ENCODE measurements at places on chromosomes 11 and 22. TPM values are rescaled to one million over a fixed set of nuclear protein-coding genes. Genes with fewer than 3 reads are reported as not detected.

DNA sequence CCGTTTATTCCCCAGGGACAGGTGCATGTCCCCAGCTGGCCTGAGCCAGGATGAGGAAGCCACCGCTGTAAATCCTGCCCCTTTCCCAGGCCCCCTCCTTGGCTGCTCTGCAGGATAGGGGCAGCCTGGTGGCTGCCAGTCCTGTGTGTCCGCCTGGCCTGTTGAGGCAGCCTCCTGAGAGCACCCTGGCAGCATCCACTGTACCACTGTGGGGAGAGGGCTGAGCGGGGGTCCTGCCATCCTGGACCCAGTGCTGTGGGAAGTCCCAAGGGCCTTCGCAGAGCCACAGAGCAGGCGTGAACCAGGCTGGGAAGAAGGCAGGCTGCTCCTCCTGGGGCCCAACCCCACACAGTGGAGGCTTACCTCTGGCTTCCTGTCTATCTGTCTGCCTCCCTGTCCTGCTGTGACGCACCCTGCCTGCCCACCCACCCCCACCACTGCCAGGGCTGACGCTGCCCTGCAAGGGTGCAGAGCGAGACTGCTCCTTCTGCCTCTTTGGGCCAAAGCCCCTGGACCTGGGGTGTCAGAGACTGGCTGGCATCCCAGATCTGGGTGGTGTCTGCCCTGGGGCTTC lies 8.4 kb downstream of the KCTD17 start:
- no peak overlapping the region for H3K27ac ChIP-seq
- no peaks in the 10 kb centered on the region for H3K27me3 ChIP-seq
- no peak overlapping the region for H3K4me3 ChIP-seq
- H3K4me1 ChIP-seq = no peaks in the 10 kb centered on the region
- peaks cover 56% of the 10 kb centered on the region for H3K36me3 ChIP-seq

Gene C11orf16
- not detected for total RNA-seq

Gene FIBIN
- 25.5 TPM for total RNA-seq

GRCh38 chr11:589798-590197 lies 13.5 kb downstream of the PHRF1 start:
- DNase-seq = no peak
- no peak overlapping the region for H3K4me3 ChIP-seq
- no peaks in the 10 kb centered on the region for H3K27me3 ChIP-seq
- H3K4me1 ChIP-seq = no peaks in the 10 kb centered on the region
- H3K27ac ChIP-seq = no peak overlapping the region

DNA sequence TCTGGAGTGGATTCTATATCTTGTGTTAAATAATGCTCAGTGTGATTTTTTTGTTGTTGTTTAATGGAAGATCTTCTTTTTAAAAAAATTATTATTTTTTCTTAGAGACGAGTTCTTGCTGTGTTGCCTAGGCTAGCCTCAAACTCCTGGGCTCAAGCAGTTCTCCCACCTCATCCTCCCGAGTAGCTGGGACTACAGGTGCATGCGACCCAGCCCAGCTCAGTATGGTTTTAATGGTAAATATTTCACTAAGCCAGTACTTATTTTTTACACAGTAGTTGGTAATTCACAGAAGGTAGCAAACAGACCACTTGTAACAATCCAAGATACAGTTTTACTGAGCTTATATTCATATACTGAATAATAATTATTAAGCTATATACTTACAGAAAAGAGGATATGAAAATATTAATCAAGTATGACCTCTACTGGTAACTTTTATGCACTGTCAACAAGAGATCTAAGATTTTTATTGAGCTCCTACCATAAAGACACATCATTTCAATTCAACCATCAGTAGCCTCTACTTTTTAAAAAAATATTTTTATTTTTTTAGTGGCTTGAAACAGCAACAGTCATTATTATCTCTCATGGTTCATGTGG lies 6.1 kb upstream of the CD59 start:
- no peak for DNase-seq
- H3K27ac ChIP-seq = no peak overlapping the region
- H3K4me1 ChIP-seq = peaks cover 5% of the 10 kb centered on the region
- H3K4me3 ChIP-seq = no peak overlapping the region
- peaks cover 11% of the 10 kb centered on the region for H3K36me3 ChIP-seq

- no peak for DNase-seq
- no peak overlapping the region for H3K4me3 ChIP-seq
Observed at GRCh38 chr11:44754876-44755555, 28.3 kb downstream of the TSPAN18 start.

- H3K27ac ChIP-seq = no peak overlapping the region
- H3K27me3 ChIP-seq = no peaks in the 10 kb centered on the region
- peaks cover 45% of the 10 kb centered on the region for H3K36me3 ChIP-seq
- no peak for DNase-seq
Observed at GRCh38 chr22:45526768-45527360, 24.2 kb downstream of the FBLN1 start.

DNA sequence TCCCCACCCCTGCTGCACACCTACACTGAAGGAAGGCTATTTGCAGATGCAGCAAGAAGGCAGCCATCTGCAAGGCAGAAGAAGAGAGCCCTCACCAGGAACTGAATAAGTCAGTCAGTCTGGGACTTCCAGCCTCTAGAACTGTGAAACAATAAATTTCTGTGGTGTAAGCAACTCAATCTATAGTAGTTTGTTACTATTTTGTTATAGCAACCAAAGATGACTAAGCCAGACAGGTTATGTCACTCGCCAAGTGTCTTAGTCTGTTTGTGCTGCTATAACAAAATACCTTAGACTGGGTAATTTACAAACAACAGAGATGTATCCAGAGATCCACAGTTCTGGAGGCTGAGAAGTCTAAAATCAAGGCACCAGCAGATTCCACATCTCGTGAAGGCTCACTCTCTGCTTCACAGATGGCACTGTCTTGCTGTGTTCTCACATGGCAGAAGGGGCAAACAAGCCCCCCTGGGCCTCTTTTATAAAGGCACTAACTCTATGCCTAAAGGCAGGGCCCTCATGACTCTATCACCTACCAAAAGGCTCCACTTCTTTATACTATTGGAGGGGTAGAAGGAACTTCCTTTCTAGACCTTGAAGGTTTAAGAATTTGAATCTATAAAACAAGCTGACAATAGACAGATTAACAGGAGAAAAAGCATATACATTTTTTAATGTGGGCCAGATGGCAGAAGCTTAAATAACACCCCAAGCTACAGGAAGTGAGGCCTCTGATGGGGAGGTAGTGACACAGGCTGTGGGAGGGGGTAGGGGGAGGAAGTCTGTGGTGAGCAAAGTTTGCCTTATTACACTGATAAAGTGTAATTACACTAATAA lies 12.3 kb downstream of the APOL6 start:
- H3K27ac ChIP-seq = no peak overlapping the region
- H3K4me3 ChIP-seq = no peak overlapping the region
- H3K27me3 ChIP-seq = no peaks in the 10 kb centered on the region
- no peak for DNase-seq
- H3K36me3 ChIP-seq = peaks cover 34% of the 10 kb centered on the region

- no peaks in the 10 kb centered on the region for H3K36me3 ChIP-seq
- no peak overlapping the region for H3K27ac ChIP-seq
- no peaks in the 10 kb centered on the region for H3K4me1 ChIP-seq
- no peak for DNase-seq
Observed at GRCh38 chr11:43242401-43242800, 69.4 kb upstream of the API5 start.

DNA sequence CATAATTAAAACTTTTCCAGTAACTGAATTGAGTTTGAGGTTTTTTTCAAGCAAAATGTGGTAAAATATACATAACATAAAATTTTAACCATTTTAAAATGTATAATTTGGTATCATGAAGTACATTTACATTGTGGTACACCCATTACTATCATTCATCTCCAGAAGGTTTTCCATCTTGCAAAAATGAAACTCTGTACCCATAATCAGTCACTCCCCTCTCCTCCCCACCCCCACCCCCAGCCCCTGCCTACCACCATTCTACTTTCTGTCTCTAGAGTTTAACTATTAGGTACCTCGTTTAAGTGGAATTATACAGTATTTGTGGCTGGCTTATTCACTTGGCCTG lies 63.7 kb downstream of the MICAL2 start:
- peaks cover 60% of the 10 kb centered on the region for H3K4me1 ChIP-seq
- no peaks in the 10 kb centered on the region for H3K27me3 ChIP-seq
- no peak for DNase-seq
- no peak overlapping the region for H3K4me3 ChIP-seq

- DNase-seq = no peak
- no peaks in the 10 kb centered on the region for H3K4me1 ChIP-seq
- no peak overlapping the region for H3K27ac ChIP-seq
- no peaks in the 10 kb centered on the region for H3K27me3 ChIP-seq
- no peak overlapping the region for H3K4me3 ChIP-seq
Observed at GRCh38 chr22:19902245-19902715, 39.3 kb upstream of the COMT start.

Gene MS4A4E
- 0.59 TPM for total RNA-seq

Gene OR56B1
- not detected for total RNA-seq

Gene KRTAP5-10
- total RNA-seq = not detected
